ENCODE measurements at places on chromosomes 2 and 18.

GRCh38 chr18:44729631-44730101 is 49.0 kb downstream of the SETBP1 start:
- peak; percentile 17 for DNase-seq

DNA sequence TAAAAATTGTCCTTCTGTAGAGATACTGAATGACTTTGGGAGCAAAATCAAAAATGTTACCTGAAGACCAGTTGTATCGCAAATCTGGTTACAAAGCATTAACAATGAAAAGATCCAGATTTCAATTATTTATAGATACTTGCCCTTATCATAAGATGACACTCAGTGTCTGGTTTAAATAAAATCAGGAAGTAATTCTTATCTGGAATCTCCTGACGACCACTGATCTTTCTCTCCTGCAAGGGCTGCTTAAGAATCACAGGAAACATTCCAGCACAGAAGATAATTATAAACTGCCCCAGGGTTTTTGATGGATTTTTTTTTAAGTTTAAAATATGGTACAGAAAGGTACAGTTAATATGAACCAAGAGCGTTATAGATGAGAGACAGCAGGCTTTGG is 205.7 kb downstream of the ALK start:
- no peak for DNase-seq

- DNase-seq = no peak
Observed at GRCh38 chr18:68713131-68713530, 1.8 kb downstream of the TMX3 start.

DNA sequence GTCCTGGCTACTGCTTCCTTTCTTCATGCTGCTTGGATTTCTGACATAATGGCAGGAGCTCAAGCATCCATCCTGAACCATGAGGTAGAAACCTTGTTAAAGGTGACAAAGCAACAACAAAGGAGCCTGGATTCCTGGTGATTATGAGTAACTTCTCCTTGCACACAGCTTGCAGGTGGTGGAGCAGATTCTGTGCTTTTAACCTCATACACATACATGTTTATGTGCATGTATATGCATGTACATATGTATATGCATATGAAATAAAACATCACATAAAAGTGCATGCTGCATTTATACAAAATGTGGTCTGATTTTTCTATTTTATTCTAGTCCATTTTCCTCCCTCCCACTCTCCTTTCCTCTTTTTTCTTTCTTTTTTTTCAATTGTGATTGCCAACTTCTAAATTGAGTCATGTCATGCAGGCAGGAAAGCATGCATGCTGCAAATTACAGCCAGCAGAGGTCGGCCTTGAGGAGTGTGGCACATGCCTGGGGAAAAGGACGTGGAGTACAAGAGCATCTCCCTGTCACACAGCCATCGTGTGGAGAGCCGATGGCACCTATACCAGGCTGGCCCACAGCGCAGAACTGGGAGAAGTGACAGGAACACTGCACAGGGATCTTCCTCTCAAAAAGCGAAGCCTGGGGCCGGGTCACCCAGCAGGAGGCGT is 17.9 kb downstream of the LCT start:
- peak; percentile 43 for DNase-seq

DNA sequence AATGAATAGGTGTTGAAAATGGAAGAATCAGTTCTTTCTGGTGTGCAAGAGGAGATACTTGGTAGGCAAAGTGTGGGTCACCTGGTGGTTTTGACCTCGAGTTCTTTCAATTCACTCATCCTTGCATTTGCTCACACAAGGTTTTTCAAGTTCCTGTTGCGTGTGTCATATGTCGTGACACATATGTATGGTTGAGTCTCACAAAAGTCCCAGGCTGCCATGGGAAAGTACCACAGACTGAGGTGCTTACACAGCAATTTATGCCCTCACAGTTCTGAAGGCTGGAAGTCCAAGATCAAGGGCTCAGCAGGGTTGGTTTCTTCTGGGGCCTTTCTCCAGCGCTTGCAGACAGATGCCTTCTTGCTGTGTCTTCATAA is 64.4 kb downstream of the NCK2 start:
- DNase-seq = no peak

- DNase-seq = no peak
Observed at GRCh38 chr18:61876899-61877298, 15.9 kb downstream of the RNF152 start.

- no peak for DNase-seq
Observed at GRCh38 chr18:78630356-78630755, 349.3 kb upstream of the SALL3 start.

GRCh38 chr18:57544936-57545660 is 41.4 kb downstream of the FECH start:
- DNase-seq = no peak

DNA sequence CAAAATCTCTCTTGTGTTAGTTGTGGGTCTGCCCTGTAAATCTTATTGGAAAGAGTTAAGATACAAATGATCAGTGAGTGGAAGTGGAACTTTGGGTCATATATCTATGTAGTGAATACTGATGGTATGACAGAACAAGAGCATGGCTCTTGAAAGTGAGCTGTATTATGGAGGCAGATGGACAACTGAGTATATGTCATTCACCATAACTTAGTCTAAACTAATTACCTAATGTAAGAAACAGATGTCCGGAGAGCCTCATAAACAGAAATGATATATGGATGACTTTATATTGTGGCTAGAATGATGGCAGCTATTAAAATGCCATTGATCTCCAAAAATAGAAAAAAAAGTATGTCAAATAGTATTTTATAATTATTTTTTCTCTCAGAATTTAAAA is 72.4 kb downstream of the FASTKD2 start:
- DNase-seq = no peak

DNA sequence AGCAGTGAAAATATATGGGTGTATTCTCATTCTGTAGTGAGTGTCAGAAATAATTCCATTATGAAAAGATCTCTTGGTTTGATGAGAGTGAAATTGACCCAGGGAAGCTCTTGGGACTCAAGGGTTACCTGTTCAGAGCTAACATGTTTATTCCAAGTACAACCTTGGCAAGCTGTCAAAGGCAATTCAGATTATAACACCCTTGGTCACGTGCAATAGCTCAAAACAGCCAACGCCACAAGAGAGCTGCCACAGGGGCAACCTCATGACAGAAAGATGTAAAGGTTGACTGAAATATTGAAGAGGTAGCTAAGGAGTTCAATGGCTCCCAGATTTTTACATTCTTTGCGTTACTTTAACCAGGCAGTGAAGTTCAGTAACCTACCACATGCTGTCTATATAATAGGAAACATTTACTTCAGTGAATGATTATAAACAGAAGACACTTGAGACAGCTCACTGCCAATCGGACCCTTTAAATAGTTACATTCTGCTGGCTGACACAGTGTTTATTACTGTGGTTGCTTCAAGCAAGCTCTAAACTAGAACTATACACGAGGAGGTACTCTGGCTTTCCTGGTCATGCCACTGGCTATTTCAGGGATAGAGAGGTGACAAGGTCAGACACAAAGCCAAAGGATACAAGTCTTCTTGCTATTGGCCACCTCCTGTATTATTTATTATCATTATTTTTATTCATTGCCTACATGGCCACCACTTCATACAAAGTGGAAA is 187.3 kb downstream of the PID1 start:
- no peak for DNase-seq

GRCh38 chr2:112110966-112111365 is 27.2 kb upstream of the FBLN7 start:
- no peak for DNase-seq

Data from stimulated activated CD4-positive, alpha-beta T cell treated with anti-CD3 and anti-CD28 coated beads, Interleukin-15, amount 100 ng/mL, for 48 hours (primary cell).